D721Med (cell line): ENCODE measurements at places on chromosomes 3 and 15.

DNA sequence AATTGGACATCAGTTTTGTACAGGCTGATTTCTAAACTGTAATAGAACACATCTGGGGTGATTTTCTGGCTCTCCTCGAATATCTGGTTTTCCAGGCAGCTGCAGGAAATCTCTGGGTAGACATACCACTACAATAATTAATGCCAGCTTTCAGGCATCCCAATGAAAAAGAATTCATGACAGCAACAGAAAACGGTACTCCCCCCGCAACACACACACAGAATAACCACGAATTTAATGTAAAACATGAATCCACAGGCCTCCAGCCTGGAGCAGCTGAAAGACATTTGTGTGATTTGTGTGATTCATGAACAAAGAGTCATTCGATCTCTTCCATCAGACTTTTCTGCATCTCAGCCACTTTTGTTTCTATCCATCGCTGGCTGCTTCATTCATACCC, 262.2 kb downstream of the MAGI1 start:
- DNase-seq, result no peak

DNA sequence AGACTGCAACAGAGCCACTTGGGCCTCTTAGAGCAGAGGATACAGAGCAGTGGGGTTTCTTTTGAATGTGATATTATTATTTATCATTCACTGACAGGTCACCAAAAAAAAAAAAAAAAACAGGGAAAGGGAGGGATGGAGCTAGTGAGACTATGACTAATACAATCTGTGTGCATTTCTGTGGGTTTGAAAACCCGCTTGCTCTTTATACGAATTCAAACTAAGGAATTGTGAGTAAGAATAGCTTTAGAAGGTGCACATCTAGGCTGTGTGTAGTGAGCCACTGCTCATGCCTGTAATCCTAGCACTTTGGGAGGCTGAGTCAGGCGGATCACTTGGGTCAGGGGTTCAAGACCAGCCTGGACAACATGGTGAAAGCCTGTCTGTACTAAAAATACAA, 186.6 kb upstream of the MANF start:
- DNase-seq, result no peak

DNA sequence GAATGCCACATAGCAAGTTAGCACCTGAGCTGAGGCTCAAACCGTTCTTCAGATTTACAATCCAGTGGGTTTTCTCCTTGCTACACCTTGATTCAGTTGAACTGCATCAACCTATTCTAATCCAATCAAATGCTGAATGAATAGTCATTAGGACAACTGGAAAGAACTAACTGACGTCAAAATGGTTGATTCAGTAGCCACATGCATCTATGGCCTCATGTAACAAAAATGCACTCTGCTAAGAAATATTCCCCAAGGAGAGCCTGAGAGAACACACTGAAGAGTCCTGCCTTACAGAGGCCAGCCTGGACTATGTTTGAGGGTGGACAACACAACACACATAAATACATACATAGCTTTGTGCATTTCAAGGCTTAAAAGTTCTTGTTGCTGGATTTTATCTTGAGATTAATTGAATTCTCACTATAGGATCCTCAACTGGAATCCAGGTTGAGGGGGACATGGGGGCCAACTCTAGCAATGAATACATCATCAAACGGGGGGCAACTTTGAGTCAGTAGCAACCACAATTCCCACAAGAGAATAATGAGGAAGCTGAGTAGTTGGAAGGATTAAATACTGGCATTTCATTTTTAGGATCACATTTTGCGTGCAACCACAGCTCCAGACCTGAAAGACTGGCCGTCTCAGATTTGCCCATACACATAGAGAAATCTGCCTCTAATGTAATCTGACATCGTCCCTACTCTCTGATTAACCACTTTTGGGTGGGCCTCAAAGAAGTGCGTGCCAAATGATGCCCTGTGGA, 280.2 kb upstream of the ICE2 start:
- no peak for DNase-seq

- DNase-seq, result no peak
Measured at GRCh38 chr3:112730210-112730609, 89.3 kb upstream of the CCDC80 start.

GRCh38 chr3:119219069-119219468, 21.6 kb downstream of the B4GALT4 start:
- DNase-seq, result no peak

- no peak for DNase-seq
Measured at GRCh38 chr15:75197062-75197630, 4.5 kb upstream of the C15orf39 start.

DNA sequence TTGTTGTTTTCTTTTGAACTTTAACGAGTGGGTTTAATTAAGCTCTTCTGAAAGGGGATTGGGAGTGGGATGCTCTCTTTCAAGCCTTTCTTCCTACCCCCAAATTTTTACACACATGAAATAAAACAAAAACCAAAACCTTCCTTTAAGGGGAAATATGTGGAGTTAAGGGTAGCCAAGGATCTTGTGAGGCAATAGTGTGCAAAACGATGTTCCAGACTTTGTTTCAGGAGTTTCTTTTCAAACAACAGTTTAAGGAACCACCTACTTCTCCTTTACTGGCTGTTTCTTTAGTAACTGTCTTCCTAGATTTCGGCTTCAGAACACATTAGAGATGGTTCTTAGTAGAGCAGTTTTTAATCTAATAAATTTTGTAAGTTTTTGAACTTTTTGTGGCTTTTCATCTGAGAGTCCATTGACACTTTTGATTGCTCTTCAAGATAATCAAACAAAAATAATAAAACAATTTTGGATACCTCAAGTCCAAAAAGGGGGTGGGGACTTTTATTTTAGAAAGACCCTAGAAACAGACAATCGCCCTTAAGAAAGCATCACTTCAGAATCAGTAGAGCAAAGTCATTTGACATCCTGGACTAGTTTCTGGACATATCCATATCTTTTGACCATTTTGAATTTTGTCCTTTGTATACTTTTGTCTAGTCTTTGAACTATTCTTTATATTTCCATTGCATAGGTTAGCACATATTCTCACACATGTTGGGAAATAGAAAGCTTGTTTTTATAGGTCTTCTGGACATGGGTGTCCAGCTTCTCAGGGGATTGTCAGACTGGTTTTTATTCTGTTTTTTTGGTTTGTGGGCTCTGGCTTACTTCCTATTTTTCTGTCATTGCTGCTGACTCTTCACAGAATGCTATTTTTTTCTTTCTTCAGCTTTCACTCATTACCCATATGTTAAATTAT, 6.0 kb downstream of the DIPK2A start:
- DNase-seq, result no peak

- DNase-seq, result no peak
Measured at GRCh38 chr3:87949879-87950208, 109.0 kb downstream of the CGGBP1 start.

GRCh38 chr3:168161696-168162095, 66.0 kb upstream of the GOLIM4 start:
- no peak for DNase-seq

DNA sequence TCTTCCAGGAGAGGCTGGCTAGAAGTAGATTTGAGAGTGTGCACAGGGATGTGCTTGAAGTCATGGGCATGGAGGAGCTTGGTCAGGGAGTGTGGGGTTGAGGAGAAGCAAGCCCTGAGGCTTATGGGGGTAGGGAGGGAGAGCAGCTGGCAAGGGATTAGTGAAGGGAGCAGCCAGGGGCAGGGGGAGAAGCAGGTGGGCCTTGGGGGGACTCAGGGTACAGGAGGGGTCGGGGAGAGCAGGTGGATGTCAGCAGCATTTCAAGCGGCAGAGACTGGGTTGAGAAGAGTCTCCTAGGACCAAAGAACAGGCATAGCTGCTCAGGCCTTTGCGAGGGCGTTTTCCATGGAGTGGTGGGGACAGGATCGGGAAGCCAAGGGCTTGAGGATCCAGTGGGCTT, 3.4 kb upstream of the LMAN1L start:
- no peak for DNase-seq
